SJCRH30 (cell line): ENCODE measurements at places on chromosomes 12 and 14.
A peak's percentile ranks its signal among the peaks of the same experiment; 100 is the strongest.

GRCh38 chr14:104781271-104782077 lies 14.1 kb downstream of the AKT1 start:
- DNase-seq: no peak

DNA sequence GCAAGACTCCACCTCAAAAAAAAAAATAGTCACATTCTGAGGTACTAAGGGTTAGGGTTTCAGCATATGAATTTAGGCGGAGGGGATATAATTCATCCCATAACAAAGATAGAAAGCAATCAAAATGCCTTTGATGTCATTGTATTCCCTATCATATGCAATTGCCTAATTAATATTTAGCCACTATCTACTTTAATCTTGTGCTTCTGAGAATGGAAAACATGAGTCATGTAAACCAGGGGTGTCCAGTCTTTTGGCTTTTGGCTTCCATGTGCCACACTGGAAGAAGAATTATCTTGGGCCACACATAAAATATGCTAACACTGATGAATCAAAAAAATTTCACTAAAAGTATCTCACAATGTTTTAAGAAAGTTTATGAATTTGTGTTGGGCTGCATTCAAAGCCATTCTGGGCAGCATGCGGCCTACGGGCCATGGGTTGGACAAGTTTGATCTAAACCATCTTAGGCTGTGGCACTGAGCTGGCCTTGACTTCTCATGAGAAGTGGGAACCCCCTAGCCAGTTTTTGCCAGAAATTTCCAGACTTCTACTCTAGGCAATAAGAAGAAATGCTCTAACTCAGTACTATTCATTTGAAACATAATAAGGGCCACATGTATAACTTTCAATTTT lies 219.8 kb downstream of the PTPRO start:
- DNase-seq: no peak

- DNase-seq: no peak
Measured at GRCh38 chr14:102088012-102088792, 1.4 kb upstream of the HSP90AA1 start.

GRCh38 chr12:61514016-61514415 lies 746.2 kb upstream of the USP15 start:
- DNase-seq: no peak

DNA sequence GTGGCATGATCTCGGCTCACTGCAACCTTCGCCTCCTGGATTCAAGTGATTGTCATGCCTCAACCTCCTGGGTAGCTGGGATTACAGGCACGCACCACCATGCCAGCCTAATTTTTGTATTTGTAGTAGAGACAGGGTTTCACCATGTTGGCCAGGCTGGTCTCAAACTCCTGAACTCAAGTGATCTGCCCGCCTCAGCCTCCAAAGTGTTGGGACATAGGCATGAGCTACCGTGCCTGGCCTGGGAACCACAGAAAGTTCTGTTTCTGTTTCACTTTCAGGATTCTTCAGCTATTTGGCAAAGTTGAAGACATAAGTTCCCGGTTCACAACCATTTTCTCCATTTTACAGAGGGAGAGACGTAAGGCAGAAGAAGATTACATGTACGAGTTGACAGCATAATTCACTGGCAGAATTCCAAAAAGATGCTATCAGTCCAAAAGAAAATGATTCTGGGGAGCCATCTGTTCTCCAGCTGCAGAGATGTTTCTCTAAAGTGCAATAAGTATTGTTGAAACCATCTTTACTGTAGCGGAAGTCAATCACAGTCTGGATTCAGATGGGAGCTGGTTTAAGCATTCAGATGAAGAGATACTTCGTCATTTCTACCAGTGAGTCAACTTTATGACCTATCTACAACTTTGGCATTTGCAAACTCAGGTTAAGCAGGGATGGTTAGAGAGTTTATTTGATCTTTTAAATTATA lies 8.1 kb upstream of the RNF34 start:
- peak; percentile 25 for DNase-seq

- DNase-seq: no peak
Measured at GRCh38 chr12:115378291-115378690, 694.3 kb upstream of the TBX3 start.

GRCh38 chr14:57486767-57487379 lies 6.8 kb downstream of the CCDC198 start:
- peak; percentile 11 for DNase-seq

GRCh38 chr12:517538-517937 lies 57.8 kb downstream of the B4GALNT3 start:
- DNase-seq: no peak
